ENCODE measurements at places on chromosomes 2 and 18. TPM values are rescaled to one million over a fixed set of nuclear protein-coding genes. Genes with fewer than 3 reads are reported as not detected.
A peak's percentile ranks its signal among the peaks of the same experiment; 100 is the strongest.

CPO gene
- total RNA-seq: 0.40 TPM

KCNK3 gene
- not detected for total RNA-seq

AMER3 gene
- total RNA-seq: not detected

DNA sequence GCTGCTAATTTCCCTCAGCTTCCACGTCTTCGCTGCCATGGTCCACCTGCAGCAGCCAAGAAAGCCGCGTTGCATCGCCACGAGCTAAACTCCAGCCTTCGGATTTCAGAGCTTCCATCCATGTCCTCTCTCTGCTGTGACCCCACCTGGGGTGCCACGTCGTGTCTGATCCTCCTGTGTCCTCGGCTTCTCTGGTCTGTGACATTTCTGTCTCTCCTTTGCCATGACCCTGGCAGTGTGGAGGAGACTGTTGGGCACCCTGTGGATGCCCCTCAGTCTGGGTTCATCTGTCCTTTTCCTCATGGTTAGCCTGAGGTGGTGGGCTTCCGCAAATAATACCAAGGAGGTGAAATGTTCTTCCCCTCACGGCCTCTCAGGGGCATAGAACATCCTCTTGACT, 106.8 kb downstream of the RTP5 start:
- H3K27ac ChIP-seq: no peak overlapping the region
- H3K27me3 ChIP-seq: no peaks in the 10 kb centered on the region
- no peak overlapping the region for H3K4me3 ChIP-seq
- H3K36me3 ChIP-seq: no peaks in the 10 kb centered on the region
- H3K4me1 ChIP-seq: no peaks in the 10 kb centered on the region
- no peak for DNase-seq

- H3K4me1 ChIP-seq: no peaks in the 10 kb centered on the region
- no peak for DNase-seq
- no peak overlapping the region for H3K27ac ChIP-seq
Observed at GRCh38 chr18:29218091-29218490, 1041.2 kb upstream of the CDH2 start.

GRCh38 chr2:57443086-57443485, 603.5 kb upstream of the VRK2 start:
- no peak for DNase-seq
- no peak overlapping the region for H3K27ac ChIP-seq
- H3K36me3 ChIP-seq: no peaks in the 10 kb centered on the region

GRCh38 chr2:102433973-102434654, 11.2 kb downstream of the IL18RAP start:
- no peak overlapping the region for H3K27ac ChIP-seq
- no peaks in the 10 kb centered on the region for H3K4me1 ChIP-seq
- H3K4me3 ChIP-seq: no peak overlapping the region
- H3K27me3 ChIP-seq: no peaks in the 10 kb centered on the region
- no peaks in the 10 kb centered on the region for H3K36me3 ChIP-seq

DNA sequence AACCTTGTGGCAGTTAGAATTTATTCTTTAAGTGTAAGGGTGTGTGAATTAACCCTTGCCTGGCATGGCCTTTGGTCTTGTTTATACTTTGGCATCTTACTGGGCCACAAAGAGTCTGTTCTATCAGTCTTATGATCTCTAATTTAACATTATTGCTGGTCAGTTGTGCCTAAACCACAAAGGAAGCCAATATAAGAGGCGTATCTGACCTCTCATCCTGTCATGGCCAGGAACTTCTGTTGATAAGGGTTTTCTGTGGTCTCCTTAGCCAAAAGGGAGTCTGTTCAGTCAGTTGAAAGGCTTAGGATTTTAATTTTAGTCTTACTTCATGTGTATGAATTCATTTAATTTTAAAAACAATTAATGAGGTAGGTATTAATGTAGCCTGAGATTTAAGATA, 127.2 kb downstream of the LRRTM4 start:
- H3K36me3 ChIP-seq: no peaks in the 10 kb centered on the region
- DNase-seq: no peak
- no peak overlapping the region for H3K4me3 ChIP-seq
- H3K27ac ChIP-seq: no peak overlapping the region

GRCh38 chr18:10047237-10047636, 133.4 kb downstream of the VAPA start:
- DNase-seq: no peak
- H3K4me1 ChIP-seq: no peaks in the 10 kb centered on the region
- H3K36me3 ChIP-seq: no peaks in the 10 kb centered on the region
- no peak overlapping the region for H3K4me3 ChIP-seq

- no peaks in the 10 kb centered on the region for H3K4me1 ChIP-seq
- no peak overlapping the region for H3K27ac ChIP-seq
- peak; percentile 4 for DNase-seq
- no peaks in the 10 kb centered on the region for H3K27me3 ChIP-seq
- no peak overlapping the region for H3K4me3 ChIP-seq
- peaks cover 5% of the 10 kb centered on the region for H3K36me3 ChIP-seq
Observed at GRCh38 chr18:78995740-78996395, 16.2 kb downstream of the SALL3 start.

DNA sequence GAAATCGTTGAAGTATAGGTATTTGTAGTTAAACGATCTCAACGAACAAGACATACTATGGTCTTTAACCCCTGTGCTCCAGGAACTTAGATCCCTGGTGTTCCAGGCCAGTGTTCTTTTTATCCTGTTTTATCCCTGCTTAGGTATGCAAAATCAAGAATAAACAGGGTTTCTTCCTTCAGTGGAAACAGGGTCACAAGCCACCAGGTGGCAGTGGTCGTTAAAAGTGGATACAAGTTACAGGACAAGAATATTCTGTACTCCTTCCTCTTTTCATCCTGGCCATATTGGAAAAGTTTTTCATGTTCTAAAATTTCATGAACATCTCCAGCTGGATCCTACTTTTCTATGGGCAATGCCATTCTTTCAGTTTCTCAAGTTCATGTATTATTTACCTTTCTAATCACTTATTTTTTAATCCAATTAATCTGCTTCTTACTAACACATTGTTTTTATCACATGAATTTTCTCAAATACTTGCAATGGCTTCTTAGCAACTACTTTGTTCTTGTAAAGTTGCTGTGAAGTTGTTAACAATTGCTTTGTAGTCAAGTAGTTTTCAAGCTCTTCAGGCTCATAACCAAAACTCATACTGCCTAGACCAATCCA, 16.4 kb upstream of the HNMT start:
- H3K27me3 ChIP-seq: no peaks in the 10 kb centered on the region
- peak; percentile 77 for DNase-seq
- no peaks in the 10 kb centered on the region for H3K36me3 ChIP-seq
- H3K4me1 ChIP-seq: peaks cover 77% of the 10 kb centered on the region

DNA sequence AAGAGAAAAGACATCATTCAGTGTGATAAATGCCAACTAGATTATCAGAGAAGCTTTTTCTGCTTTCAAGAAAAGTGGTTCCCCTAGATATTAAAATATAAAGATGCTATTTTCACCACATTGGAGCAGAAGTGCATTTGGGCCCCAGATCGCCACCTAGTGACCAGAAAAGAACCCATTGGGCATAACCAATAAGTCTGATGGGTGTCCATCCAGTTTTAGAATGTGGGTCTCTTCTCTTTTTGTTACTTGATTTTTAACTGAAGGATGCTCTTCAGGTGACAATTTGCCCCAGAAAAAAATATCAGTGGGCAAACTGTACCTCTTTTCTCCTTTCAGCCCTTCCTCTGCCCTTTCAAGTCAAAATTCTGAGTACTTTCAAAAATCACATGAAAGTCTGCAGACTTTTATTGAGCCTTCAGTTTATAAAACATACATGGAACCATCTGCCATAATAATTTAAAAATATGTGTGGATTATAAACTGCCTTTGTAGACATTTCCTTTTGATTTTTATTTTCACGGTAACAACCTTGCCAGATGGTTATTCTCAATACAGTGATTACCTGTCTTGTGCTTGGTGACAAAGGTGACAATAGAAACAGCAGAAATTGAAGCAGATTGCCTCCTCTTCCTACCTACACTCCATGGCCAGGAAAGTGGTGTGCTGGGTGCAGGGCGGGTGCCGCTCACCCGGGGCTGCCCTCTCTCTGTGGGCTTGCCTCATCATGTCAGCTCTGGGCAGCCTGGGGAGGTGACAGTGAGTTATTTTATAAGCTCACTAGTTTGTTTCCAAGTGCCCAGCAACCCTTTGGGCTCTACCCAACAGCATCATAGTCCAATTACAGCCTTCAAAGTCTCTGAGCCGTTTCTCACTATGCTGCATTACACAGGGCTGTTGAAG, 124.5 kb downstream of the DCDC2C start:
- no peaks in the 10 kb centered on the region for H3K36me3 ChIP-seq
- H3K27me3 ChIP-seq: peaks cover 8% of the 10 kb centered on the region
- H3K4me3 ChIP-seq: no peak overlapping the region
- DNase-seq: peak; percentile 47

GRCh38 chr2:86661333-86661732, 37.7 kb upstream of the RNF103 start:
- no peaks in the 10 kb centered on the region for H3K27me3 ChIP-seq
- H3K36me3 ChIP-seq: no peaks in the 10 kb centered on the region
- H3K27ac ChIP-seq: no peak overlapping the region

GRCh38 chr18:58567453-58568196, 61.3 kb downstream of the ALPK2 start:
- no peak for DNase-seq
- no peaks in the 10 kb centered on the region for H3K36me3 ChIP-seq
- H3K27me3 ChIP-seq: no peaks in the 10 kb centered on the region
- H3K4me3 ChIP-seq: no peak overlapping the region

Data from Calu3 (cell line).